SJSA1 (cell line): ENCODE measurements at places on chromosomes 6 and 20. TPM values are rescaled to one million over a fixed set of nuclear protein-coding genes. Genes with fewer than 3 reads are reported as not detected.

Gene MLN
- total RNA-seq, result not detected in 2 replicates

Gene GRM4
- not detected in 2 replicates for total RNA-seq

Gene SIRPG
- not detected in 2 replicates for total RNA-seq

Gene SLC22A7
- not detected in 2 replicates for total RNA-seq

Gene ENPP4
- total RNA-seq, result 12.6 and 14.3 TPM in 2 replicates

Gene TCF21
- total RNA-seq, result 0.08 TPM in 1 of 2 replicates, not detected in the other

Gene PRND
- not detected in 2 replicates for total RNA-seq

Gene ID4
- total RNA-seq, result 13.6 and 19.6 TPM in 2 replicates

Gene BTNL2
- not detected in 2 replicates for total RNA-seq

Gene HLA-DQA1
- total RNA-seq, result not detected in 2 replicates

Gene ZBP1
- total RNA-seq, result not detected in 2 replicates

Gene ZNF311
- total RNA-seq, result not detected in 2 replicates

Gene OR12D3
- not detected in 2 replicates for total RNA-seq

Gene PRL
- total RNA-seq, result not detected in 2 replicates

Gene PTCRA
- total RNA-seq, result not detected in 2 replicates

Gene PACSIN1
- not detected in 2 replicates for total RNA-seq

Gene LBP
- not detected in 2 replicates for total RNA-seq

Gene CENPB
- total RNA-seq, result 144 and 158 TPM in 2 replicates

Gene UTRN
- total RNA-seq, result 113 and 143 TPM in 2 replicates

Gene GTSF1L
- total RNA-seq, result not detected in 2 replicates

Gene CDH26
- not detected in 2 replicates for total RNA-seq

Gene FRMD1
- not detected in 2 replicates for total RNA-seq

Gene CHD6
- 17.5 and 20.9 TPM in 2 replicates for total RNA-seq

Gene MAS1
- total RNA-seq, result not detected in 2 replicates

Gene MUC21
- total RNA-seq, result not detected in 2 replicates

Gene ADA
- 8.8 and 9.6 TPM in 2 replicates for total RNA-seq

Gene SEMG2
- total RNA-seq, result not detected in 2 replicates

Gene RBBP8NL
- not detected in 2 replicates for total RNA-seq

Gene SOBP
- total RNA-seq, result 0.31 and 1.4 TPM in 2 replicates

Gene DACT2
- total RNA-seq, result not detected in 2 replicates

Gene RNF182
- total RNA-seq, result 3.1 and 7.2 TPM in 2 replicates

Gene STX11
- 8.2 and 9.7 TPM in 2 replicates for total RNA-seq

Gene FAM83C
- total RNA-seq, result not detected in 2 replicates

Gene TMEM74B
- total RNA-seq, result not detected in 2 replicates

Gene MYLK4
- total RNA-seq, result 0.26 TPM in 1 of 2 replicates, not detected in the other

Gene STMND1
- 1.00 TPM in 1 of 2 replicates, not detected in the other for total RNA-seq

Gene TMEM170B
- under 0.01 TPM in 1 of 2 replicates, not detected in the other for total RNA-seq

Gene OR2H2
- total RNA-seq, result not detected in 2 replicates

Gene LPA
- total RNA-seq, result not detected in 2 replicates

Gene HLA-DQB1
- total RNA-seq, result not detected in 2 replicates

Gene SHLD1
- total RNA-seq, result 1.6 and 2.6 TPM in 2 replicates

Gene BPIFB4
- not detected in 2 replicates for total RNA-seq

Gene LRRC73
- not detected in 2 replicates for total RNA-seq

Gene MAPK13
- not detected in 2 replicates for total RNA-seq

Gene PSORS1C2
- total RNA-seq, result not detected in 2 replicates

Gene SGK2
- total RNA-seq, result not detected in 2 replicates
